Uterine smooth muscle cell (primary cell): ENCODE measurements at places on chromosomes 3 and 15. TPM values are rescaled to one million over a fixed set of nuclear protein-coding genes. Genes with fewer than 3 reads are reported as not detected.

The SEMA3B gene
- total RNA-seq: 6.8 and 29.5 TPM in 2 replicates

The NAALADL2 gene
- total RNA-seq: 11.9 and 13.7 TPM in 2 replicates

The IQCF5 gene
- total RNA-seq: not detected in 2 replicates

The LRRC3B gene
- not detected in 2 replicates for total RNA-seq

The CLEC3B gene
- 0.25 TPM in 1 of 2 replicates, not detected in the other for total RNA-seq

The DBR1 gene
- total RNA-seq: 18.1 and 21.5 TPM in 2 replicates

The SOX14 gene
- not detected in 2 replicates for total RNA-seq

The RAB7A gene
- total RNA-seq: 45.2 and 54.9 TPM in 2 replicates

The FBXO22 gene
- total RNA-seq: 53.1 and 67.6 TPM in 2 replicates
